ENCODE measurements at places on chromosomes 5 and 9.

- no peak for DNase-seq
These were observed 485.2 kb downstream of the RAB3C start for GRCh38 chr5:59067956-59068656.

DNA sequence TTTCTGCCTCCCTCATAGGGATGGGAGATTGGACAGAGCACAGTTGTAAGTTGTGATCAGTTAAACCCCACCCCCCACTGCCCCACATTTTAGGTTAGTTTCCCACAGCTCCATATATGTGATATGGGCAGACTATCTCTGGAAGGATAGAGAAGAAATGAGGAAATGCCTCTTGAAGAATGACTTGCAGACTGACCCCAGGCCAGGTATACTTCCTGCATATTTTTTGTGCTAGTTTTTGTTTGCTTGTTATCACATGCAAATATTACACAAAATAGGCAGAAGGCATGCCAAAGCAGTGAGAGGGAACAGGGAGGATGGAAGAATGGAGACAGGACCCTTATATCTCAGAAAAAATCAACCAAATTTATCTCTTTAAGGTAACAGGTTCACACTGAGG, 10.1 kb upstream of the GLRX start:
- DNase-seq = no peak

DNA sequence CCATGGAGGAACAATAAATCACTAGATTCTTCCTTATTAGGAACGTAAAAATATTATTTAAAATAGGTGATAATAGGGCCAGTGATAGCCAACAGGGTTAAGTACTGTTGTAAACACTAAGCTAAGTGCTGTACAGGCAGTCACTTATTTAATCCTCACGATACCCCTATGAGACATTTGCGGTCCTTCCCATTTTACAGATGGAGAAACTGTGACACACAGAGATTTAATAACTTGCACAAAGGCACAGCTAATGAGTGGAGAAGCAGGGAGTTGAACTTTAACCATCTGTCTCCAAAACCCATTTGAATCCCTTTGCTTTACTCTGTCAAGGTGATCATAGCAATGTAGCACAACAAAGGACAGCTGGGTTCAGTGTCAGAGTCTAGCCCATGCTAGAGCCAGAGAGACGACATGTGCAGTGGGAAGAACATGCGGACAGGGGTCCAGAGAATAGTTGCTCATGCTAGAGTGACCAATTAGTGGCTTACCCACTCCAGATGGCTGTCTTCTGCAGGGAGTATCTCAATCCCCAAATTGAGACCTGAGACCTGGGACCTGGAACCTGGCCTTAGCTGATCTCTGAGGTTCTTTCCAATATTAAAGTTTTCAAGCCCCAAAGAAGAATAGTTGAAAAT, 28.9 kb downstream of the STXBP1 start:
- no peak for DNase-seq

DNA sequence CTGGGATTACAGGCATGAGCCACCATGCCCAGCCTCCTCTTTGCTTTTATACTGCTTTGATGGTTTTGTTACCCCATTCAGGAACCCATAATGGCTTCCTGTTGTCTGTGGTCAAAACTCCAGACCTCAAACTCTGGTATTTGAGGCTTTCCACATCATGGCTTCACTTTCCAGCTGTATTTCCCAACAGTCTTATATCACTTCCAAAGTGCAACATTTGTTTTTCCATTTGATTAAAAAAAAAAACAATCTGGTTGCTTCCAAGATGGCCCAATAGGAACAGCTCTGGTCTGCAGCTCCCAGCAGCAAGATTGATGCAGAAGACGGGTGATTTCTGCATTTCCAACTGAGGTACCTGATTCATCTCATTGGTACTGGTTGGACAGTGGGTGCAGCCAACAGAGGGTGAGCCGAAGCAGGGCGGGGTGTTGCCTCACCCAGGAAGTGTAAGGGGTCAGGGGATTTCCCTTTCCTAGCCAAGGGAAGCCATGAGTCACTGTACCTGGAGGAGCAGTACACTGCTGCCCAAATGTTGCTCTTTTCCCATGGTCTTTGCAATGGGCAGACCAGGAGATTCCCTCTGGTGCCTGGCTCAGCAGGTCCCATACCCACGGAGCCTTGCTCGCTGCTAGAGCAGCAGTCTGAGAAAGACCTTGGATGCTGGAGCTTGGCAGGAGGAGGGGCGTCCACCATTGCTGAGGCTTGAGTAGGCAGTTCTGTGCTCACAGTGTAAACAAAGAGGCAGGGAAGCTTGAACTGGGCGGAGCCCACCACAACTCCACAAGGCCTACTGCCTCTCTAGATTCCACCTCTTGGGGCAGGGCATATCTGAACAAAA, 458.4 kb downstream of the KDM4C start:
- DNase-seq = no peak

DNA sequence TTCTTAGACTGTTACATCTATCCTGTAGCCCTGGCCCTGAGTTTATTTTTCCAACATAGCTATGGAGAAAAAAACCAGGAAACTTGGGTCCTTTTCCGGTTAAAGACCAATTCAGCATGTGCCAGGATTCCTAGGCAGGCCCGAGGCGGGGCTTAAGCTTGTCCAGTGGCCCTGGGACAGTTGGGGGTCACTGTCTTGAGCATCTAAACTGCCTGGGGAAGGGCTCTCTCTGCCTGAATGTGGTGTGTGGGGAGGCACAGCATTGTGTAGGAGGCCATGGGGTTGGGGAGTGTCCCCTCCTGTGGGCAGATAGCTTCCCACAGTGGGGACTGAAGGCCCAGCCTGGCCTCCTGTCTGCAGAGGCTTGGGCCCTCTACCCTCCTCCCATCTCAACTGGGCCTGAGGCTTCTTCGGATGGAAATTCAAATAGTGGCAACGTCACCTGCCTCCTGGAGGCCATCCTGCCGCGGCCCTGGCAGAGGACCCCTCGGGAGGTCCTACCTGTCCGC, 88.8 kb downstream of the PHF2 start:
- DNase-seq = no peak

DNA sequence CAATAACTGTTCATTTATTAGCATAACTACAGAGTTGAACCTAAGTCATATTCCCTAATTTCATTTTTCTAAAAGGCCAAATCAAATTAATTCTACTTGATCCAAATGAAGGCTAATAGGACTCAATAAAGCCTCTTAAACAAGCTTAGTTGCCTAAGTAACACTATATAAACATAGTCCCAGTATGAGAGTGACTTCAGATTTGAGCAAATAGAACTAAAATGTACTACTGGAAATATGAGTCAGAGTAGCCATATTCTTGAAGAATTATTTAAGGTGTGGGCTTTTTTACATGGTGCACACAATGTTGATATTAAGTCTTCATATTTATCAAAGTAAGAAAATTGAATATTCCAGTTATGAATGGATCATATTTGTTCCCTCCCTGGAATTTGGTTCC, 872.3 kb downstream of the MAT2B start:
- DNase-seq = no peak

GRCh38 chr5:116063950-116064349, 20.9 kb upstream of the COMMD10 start:
- no peak for DNase-seq

GRCh38 chr5:176542596-176543427, 5.6 kb upstream of the RNF44 start:
- DNase-seq = peak; percentile 67

DNA sequence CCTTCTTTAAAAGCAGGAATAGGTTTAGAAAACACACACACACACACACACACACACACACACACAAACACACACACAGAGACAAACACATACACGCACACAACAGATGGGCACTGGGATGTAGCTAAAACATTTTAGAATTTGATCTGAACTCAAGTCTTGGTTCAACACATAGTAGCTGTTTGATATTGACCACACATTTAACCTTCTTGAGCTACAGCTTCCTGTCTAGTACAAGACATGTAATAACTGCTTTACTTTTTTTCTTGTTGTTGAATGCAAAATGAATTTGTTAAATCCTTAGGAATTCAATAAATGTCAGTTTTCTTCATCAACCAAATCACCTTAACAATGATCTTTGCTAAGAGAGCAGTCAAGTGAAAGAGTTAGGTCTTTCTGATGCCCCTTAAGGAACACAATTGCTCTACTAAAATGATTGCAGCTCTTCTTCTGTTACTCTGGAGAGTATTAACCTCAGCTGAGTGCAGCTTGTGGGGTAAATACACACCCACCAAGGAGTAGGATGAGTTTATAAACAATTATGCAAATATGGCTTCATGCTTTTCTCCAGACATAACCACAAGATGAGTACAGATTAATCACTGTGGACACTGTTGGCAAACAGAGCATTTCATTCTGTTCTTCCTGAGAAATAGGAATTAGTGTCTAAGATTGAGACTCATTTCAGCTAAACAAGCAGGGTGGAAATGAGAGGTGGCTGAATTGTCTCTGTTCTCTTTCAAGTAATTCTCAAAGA, 302.9 kb upstream of the PAPPA start:
- DNase-seq = no peak

GRCh38 chr9:38226491-38226951, 157.5 kb upstream of the SHB start:
- DNase-seq = peak; percentile 48

- DNase-seq = peak; percentile 64
These were observed 159.2 kb downstream of the NSG2 start for GRCh38 chr5:174204535-174205313.
